Activated CD8-positive, alpha-beta T cell treated with anti-CD3 and anti-CD28 coated beads, Interleukin-2, amount 10 ng/mL, durations not matched to agents 7 days and 5 days (primary cell): ENCODE measurements at places on chromosomes 2 and 18. TPM values are rescaled to one million over a fixed set of nuclear protein-coding genes. Genes with fewer than 3 reads are reported as not detected.
A peak's percentile ranks its signal among the peaks of the same experiment; 100 is the strongest.

- no peak for DNase-seq
- no peak overlapping the region for H3K27ac ChIP-seq
- peaks cover 2% of the 10 kb centered on the region for H3K4me1 ChIP-seq
- H3K4me3 ChIP-seq: no peak overlapping the region
Observed at GRCh38 chr2:36459725-36460137, 104.2 kb downstream of the CRIM1 start.

DNA sequence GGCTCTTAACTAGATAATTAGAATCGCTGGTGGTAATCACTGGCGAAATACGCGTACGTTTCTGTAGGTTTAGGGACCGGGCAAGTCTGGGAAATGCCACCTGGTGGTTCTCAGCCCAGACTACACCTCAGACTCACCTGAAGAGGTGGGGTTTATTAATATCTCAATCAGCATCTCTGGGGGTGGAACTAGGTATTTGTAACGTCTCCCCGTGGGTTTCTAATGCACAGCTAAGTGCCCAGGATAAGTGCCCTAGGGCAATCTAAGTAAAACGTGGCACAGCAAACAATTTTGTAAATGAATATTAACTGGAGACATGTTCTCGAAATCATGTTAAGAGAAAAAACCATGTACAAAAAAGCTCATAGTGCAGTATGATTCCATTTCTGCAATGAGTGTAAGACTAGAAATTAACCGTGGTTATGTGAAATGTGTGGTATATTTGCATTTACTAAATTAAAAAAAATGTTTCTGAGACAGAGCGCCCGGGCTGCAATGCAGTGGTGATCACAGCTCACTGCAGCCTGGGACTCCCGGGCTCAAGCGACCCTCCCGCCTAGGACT lies 760 bp upstream of the CNOT11 start:
- peak overlapping the region; percentile 96 for H3K27ac ChIP-seq
- H3K4me1 ChIP-seq: peaks cover 42% of the 10 kb centered on the region
- DNase-seq: peak; percentile 48
- peaks cover 28% of the 10 kb centered on the region for H3K36me3 ChIP-seq
- peak overlapping the region; percentile 89 for H3K4me3 ChIP-seq

- no peak overlapping the region for H3K4me3 ChIP-seq
- H3K4me1 ChIP-seq: no peaks in the 10 kb centered on the region
- H3K27me3 ChIP-seq: no peaks in the 10 kb centered on the region
Observed at GRCh38 chr2:83850071-83850725, 608.9 kb downstream of the SUCLG1 start.

DNA sequence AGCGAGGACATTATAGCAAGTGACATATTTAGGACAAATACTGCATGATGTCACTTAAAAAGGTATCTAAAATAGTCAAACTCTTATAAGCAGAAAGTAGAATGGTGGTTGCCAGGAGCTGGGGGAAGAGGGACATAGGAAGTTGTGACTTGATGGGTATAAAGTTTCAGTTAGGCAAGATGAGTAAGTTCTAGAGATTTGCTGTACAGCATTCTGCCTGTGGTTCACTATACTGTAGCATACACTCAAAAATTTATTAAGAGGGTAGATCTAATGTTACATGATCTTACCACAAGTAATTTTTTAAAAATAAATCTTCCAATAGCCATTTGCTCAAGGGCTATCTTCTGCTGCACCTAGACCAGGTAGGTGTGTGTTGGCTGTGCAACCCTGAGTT lies 78.1 kb upstream of the NPAS2 start:
- peaks cover 7% of the 10 kb centered on the region for H3K27me3 ChIP-seq
- H3K4me1 ChIP-seq: no peaks in the 10 kb centered on the region
- no peak for DNase-seq
- no peak overlapping the region for H3K4me3 ChIP-seq
- no peak overlapping the region for H3K27ac ChIP-seq

DNA sequence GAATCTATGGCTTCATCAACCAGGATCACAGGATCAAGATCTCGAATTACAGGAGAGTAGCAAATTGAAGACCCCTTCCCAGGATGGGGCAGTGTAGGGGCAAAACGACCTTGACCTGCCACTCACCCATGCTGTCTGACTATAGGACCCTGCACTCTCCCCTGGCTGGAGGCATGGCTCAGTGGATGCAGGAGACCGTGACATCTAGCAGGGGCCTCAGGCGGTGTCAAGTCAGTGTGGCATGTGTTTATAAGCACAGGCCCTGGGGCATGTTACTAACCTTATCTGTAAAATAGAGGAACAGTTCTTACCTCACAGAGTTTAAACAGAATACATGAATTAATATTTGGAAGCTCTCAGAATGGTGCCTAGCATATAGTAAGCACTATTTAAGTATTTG lies 3.5 kb downstream of the HAAO start:
- H3K4me1 ChIP-seq: peaks cover 20% of the 10 kb centered on the region
- H3K4me3 ChIP-seq: no peak overlapping the region
- H3K27me3 ChIP-seq: peaks cover 30% of the 10 kb centered on the region
- DNase-seq: no peak
- no peak overlapping the region for H3K27ac ChIP-seq

GRCh38 chr18:74637070-74637469 lies 39.4 kb downstream of the ZNF407 start:
- H3K36me3 ChIP-seq: peaks cover 31% of the 10 kb centered on the region
- H3K4me1 ChIP-seq: peaks cover 9% of the 10 kb centered on the region
- H3K27me3 ChIP-seq: no peaks in the 10 kb centered on the region
- DNase-seq: no peak

DNA sequence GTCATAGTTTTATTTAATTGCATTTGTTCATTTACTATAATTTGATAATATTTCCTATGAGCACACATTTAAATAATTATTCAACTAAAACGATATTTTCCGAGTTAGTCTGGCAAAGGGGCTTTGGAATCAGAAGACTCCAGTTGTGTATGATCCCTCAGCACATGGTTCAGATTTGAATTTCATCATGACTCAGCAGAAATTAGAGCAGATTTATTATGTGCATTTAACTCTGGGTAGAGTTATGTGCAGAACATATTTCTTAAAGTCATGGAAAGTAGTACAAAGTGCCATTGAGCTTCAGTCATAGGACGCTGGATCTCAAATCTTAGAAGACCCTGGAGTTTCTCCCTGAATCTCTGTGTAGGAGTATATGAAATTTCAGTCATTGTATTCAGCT lies 106.7 kb downstream of the ADCYAP1 start:
- no peaks in the 10 kb centered on the region for H3K36me3 ChIP-seq
- H3K27me3 ChIP-seq: no peaks in the 10 kb centered on the region
- H3K4me1 ChIP-seq: no peaks in the 10 kb centered on the region
- no peak overlapping the region for H3K27ac ChIP-seq
- H3K4me3 ChIP-seq: no peak overlapping the region

- no peaks in the 10 kb centered on the region for H3K27me3 ChIP-seq
- no peak overlapping the region for H3K4me3 ChIP-seq
- H3K4me1 ChIP-seq: no peaks in the 10 kb centered on the region
- DNase-seq: no peak
- no peak overlapping the region for H3K27ac ChIP-seq
Observed at GRCh38 chr18:55419132-55419946, 168.7 kb downstream of the TCF4 start.

- H3K4me3 ChIP-seq: no peak overlapping the region
- peaks cover 7% of the 10 kb centered on the region for H3K27me3 ChIP-seq
- no peak for DNase-seq
- no peaks in the 10 kb centered on the region for H3K36me3 ChIP-seq
- no peak overlapping the region for H3K27ac ChIP-seq
Observed at GRCh38 chr2:170092436-170093060, 85.4 kb upstream of the MYO3B start.

- no peak overlapping the region for H3K27ac ChIP-seq
- no peak for DNase-seq
- no peak overlapping the region for H3K4me3 ChIP-seq
- no peaks in the 10 kb centered on the region for H3K4me1 ChIP-seq
- H3K36me3 ChIP-seq: no peaks in the 10 kb centered on the region
Observed at GRCh38 chr2:41329040-41329439, 718.8 kb upstream of the PKDCC start.

GRCh38 chr2:60567919-60568768 lies 14.7 kb upstream of the BCL11A start:
- no peak overlapping the region for H3K27ac ChIP-seq
- H3K27me3 ChIP-seq: peaks cover 55% of the 10 kb centered on the region
- no peak for DNase-seq
- H3K36me3 ChIP-seq: no peaks in the 10 kb centered on the region
- no peak overlapping the region for H3K4me3 ChIP-seq

DNA sequence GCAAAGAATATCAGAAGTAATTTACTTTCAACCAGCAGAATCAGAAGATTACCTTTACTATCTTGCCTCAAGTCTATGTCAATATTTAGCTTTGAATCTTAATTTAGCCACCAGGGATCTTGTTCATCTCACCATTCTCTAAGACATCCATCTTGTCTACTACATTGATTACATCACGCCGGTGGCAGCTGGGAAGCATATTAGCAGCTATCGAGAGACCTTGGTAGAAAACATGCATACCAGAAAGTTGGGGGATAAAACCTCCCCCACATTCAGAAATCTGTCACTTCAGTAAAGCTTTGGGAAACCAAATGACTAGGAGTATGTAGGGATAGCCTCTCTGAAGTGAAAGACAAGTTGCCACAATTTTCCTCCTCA lies 703.8 kb upstream of the FSHR start:
- no peak overlapping the region for H3K27ac ChIP-seq
- no peaks in the 10 kb centered on the region for H3K36me3 ChIP-seq
- H3K4me1 ChIP-seq: no peaks in the 10 kb centered on the region
- no peaks in the 10 kb centered on the region for H3K27me3 ChIP-seq
- H3K4me3 ChIP-seq: no peak overlapping the region
- DNase-seq: no peak

DNA sequence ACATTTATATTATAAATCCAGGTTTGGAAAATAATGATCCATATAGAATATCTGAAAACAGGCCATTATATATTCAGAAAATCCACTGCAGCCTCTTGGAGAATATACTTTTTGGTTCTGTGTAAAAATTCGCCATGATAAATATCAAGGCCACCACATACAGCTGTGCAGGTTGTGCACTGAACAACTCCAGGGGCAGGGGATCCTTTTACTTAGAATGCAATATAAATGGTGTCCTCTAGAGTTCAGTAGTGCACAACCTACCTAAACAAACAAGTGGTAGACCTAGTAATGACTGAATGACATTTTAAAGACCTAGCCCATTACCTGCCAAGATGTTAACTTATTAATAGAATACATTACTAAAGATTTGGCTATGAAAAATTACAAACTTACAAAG lies 22.4 kb downstream of the MOGAT1 start:
- no peaks in the 10 kb centered on the region for H3K36me3 ChIP-seq
- H3K4me3 ChIP-seq: no peak overlapping the region
- peaks cover 17% of the 10 kb centered on the region for H3K4me1 ChIP-seq

DNA sequence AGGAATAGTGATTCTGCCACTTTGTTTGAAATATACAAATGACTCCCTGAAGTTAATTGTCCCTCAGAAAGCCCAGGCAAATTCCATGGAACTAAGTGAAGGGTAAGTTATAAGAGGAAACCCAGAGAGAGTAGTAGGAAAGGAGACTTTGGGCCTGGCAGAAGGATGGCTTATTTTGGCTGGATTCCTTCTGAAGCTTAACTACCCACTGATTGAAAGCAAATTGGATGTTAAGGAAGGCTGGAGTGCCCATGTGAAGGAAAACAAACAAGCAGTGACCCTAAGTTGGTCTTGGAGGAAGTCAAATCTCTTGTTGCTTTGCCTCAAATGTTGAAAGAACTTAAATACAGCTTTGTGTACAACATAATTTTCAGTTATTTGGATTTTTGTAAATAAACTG lies 1106.4 kb upstream of the ZEB2 start:
- no peak overlapping the region for H3K4me3 ChIP-seq
- no peaks in the 10 kb centered on the region for H3K36me3 ChIP-seq

The NOSTRIN gene
- total RNA-seq: not detected

The CLEC4F gene
- total RNA-seq: not detected

The METTL5 gene
- 57.3 TPM for total RNA-seq

The RAPGEF4 gene
- total RNA-seq: 0.97 TPM

The ZNF516 gene
- 3.3 TPM for total RNA-seq

The CFAP221 gene
- not detected for total RNA-seq

The APCDD1 gene
- not detected for total RNA-seq

The ATP6V1C2 gene
- not detected for total RNA-seq
